ENCODE measurements at places on chromosomes 3 and 15.

DNA sequence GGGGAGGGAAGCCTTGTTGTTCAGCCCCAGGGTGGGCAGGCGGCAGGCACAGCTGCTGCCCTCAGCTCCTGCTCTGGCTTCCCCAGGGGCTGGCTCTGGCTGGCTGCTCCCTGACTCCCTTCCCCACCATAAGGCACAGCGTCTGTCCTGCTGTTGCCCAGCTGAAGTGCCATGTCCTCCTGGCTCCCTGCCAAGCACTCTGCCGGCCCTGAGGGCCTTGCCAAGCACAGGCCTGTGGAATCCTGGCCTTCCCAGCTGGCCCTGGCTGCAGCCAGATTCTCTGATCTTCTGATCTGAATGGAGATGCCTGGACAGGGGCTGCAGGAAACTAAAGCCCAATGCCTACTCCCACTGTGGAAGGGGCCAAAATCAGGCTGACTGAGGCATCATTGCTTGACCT lies 1.1 kb downstream of the IQCF6 start:
- peak; percentile 4 for DNase-seq

DNA sequence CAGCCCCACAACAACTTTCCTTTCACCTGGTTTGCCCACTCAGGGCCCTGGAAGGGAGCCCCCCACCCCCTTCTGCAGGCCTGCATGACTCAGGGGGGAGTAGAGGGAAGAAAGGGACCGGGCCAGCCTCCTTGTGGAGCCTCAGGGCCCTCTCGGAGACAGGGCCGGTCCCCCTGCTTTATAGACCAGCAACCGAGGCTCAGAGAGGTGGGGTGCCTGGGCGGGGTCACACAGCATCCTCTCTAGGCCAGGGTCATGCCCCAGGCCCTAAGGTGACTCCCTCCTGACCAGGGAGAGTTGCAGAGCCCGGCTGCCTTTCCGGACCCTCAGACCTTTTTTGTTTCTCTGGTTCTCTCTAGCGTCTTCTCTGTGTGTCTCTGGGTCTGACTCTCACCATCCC lies 211.3 kb downstream of the TBC1D2B start:
- no peak for DNase-seq

- DNase-seq, result peak; percentile 58
Measured at GRCh38 chr15:89912145-89912673, 543 bp downstream of the ARPIN start.

GRCh38 chr3:46114323-46114988 lies 87.2 kb upstream of the XCR1 start:
- peak; percentile 39 for DNase-seq

DNA sequence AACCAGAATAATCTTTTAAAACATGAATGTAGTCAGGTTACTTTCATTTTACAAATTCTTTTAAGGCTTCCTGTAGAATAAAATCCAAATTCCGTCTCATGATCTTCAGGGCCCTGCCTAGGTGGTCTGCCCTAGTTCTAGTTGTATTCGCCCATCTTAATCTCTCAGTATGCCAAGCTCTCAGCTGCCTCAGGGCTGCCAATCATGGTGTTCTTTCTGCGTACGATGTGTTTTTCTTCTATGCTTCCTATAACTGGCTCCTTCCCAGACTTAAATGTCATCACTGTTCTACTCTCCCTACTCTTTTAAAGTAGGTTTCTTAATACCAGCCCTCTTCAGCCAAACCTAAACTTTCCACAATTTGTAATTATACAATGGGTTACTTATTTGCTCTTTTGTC lies 107.4 kb downstream of the GREM1 start:
- DNase-seq, result no peak

DNA sequence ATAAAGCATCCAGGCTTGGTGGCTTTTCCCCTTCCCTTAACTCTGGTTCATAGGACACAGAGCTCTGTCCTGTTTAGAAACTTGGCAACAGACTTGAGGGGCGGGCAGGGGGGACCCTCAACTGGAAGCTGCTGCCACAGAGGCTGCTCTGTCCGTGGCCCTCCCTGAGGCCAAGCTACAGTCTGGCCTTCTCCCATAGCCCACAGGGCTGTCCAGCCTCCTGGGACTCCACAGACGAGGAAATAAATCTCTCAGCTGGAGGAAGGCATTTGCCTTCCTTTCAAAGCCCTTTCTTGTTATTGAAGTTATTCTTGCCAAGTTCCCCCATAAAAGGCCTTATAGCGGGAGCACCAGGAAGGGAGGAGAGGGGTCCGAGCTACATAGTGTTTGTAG lies 248.8 kb upstream of the TPM1 start:
- no peak for DNase-seq

DNA sequence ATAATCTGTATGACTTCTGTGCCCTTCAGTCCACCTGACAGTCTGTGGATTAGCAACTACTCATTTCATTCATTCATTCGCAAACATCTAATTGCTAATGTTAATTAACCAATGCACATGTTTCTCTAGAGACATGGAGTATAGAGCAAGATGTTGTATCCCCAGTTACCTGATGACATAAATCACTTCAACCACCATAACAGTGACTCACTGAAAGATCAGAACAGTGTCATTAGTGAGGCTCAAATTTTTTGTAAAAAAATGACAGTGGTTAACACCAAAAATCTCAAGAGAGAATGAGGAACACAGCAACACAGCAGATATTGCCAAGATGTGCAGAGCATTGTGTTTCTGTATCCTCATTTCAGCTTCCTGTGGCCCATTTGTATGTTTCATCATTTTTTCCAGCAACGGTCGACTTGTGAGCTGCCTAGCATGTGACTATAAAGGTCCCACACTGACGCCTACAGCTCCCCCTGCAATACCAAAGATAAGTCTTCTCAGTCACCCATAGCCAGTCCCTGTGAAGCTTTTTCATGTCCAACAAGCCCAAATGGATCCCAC lies 3.7 kb upstream of the PLD1 start:
- DNase-seq, result no peak

- no peak for DNase-seq
Measured at GRCh38 chr15:35665896-35666536, 120.1 kb upstream of the DPH6 start.

DNA sequence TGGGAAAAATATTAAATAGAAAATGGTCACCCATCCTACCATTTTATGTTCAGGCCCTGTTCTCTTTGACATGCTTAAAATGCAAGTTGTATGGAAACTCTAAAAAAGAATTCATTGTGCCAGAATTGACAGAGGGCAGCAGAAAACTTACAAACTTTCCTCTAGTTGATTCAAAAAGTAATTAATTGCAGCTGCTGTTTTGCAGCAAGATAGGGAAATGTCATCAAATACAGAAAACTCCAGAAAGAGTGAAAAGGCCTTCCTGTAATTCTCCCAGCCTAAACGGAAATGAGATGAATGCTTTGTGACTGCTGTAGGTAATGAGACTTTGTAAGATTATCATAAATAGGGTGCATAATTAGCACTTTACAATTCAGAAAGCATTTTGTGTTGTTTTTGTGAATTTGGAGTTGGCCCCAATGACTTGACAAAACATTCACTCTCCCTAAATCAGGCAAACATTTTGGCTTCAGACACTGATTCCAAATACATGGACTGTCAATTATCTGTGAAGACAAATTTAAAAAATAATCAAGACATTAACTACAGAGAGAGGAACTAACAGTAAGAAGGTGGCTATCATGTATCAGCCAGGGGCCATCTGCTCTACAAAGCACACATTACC lies 861.8 kb downstream of the SQOR start:
- DNase-seq, result no peak

GRCh38 chr3:107271787-107272387 lies 105.4 kb upstream of the CCDC54 start:
- peak; percentile 64 for DNase-seq

DNA sequence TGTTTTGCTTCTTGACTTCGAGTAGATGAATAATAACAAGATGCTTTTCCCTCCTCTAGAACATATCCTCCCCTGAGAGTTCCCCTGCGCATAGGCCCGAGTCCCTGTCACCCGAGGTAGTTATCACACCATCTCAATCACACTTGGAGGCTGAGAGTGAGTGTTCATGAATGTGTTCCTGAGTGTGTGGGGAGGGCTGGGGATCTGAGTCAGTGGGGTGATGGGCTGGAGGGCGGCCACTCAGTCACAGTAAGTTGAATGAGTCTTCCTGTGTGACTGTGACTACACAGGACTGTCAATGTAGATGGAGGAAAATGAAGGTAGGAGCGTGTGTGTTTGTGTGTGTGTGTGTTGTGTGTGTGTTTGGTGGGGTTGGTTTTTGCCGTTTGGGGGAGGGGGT lies 71.0 kb downstream of the SETD5 start:
- DNase-seq, result no peak

DNA sequence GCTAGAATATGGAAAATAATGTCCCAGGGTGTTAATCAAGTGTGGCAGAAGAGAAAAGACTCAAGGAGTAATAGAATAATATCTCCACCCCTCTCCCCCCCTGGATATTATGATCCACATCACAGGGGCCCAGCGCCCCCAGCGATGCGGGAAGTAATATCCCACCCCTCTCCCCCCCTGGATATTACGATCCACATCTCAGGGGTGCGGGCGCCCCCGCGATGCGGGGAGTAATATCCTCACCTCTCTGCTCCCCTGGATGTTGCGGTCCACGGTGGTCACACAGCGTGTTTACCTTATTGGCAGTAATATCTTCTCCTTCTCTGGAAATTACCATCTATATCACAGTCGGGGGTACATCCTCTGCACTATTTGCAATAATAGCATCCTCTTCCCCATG lies 97.1 kb upstream of the OSBPL11 start:
- no peak for DNase-seq

DNA sequence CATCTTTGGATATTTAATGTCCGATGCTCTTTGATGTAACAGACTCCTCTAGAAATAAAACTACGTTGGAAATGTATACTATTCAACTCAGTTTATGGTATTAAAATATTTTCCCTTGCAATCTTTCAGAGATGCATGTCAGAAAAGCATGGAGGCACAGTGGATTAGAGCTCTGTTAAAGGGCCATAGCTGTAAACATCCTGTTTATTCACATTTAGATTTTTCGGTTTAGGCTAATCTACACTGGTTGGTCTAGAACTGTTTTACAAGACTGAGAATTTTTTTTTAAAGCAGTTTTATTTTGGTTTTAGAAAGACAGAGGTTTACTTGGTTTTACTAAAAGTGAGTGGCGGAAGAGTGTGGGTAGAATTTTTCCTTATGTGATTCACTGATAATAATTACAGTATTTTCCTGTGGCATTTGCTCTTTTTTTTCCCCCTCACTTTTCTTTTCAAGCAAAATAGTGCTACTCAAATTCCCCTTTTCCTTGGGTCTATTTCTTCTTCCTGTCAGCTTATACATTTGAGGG lies 132.1 kb downstream of the IL1RAP start:
- DNase-seq, result no peak

GRCh38 chr3:35932995-35933394 lies 293.7 kb downstream of the ARPP21 start:
- DNase-seq, result no peak

DNA sequence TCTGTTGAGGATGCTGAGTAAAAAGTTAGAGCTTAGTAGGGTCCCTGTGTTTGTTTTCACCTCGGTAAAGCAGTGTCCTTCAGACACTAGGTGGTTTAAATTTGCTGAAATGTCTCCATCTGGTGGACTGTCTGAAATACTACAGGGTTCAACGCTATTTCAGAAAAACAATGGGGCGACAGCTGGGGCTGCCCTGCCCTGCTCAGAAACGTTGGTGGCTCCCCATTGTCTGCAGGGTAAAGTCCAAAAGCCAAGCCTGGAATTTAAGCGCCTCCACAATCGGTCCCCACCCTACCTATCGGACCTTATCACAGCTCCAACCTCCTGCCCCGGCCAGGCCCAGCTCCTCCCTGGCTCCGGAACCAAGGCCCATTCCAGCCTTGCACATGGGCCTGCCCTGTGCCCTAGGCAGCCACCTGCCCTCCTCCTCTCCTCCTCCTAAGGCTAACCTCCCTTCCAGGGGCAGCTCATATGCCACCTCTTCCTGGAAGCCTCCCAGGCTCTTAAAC lies 4.3 kb upstream of the TSEN2 start:
- peak; percentile 69 for DNase-seq

DNA sequence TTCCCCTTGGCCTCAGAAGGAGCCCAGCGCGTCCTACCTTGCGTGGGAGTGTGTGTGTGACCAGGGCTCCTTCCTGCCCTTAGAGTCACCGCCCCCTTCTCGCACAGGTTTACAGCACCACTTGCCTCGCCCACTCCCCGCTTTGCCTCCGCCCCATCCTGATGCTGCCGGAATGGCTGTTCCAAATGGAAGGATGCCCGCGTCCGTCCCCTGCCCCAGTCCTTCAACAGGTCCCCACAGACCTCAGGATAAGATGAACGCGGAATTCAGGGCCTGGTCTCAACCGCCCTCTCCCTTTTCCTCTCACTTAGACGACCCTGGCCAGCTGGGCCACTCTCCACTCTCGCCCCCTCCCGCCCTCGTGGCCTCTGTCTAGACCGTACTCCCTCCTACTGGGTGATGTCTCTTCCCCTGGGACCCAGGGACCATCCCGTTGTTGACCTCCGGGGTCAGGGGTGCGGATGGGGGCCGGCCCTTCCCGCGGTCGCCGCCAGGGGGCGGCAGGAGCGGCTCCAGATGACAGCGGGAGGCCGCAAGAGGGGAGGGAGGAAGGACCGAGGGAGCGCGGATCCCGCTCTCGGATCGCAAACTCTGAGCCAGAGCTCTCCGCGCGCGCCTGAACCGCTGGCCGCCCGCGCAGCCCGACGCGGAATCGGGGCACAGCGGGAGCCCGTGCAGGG lies at the start of gene THSD4:
Gene THSD4 (plus strand): TSS at position 585 of the 680 bp plus-strand sequence.
- DNase-seq, result no peak

- DNase-seq, result no peak
Measured at GRCh38 chr3:151174351-151174750, 28.7 kb downstream of the GPR171 start.

GRCh38 chr15:87653646-87654045 lies 602.9 kb downstream of the NTRK3 start:
- DNase-seq, result no peak

DNA sequence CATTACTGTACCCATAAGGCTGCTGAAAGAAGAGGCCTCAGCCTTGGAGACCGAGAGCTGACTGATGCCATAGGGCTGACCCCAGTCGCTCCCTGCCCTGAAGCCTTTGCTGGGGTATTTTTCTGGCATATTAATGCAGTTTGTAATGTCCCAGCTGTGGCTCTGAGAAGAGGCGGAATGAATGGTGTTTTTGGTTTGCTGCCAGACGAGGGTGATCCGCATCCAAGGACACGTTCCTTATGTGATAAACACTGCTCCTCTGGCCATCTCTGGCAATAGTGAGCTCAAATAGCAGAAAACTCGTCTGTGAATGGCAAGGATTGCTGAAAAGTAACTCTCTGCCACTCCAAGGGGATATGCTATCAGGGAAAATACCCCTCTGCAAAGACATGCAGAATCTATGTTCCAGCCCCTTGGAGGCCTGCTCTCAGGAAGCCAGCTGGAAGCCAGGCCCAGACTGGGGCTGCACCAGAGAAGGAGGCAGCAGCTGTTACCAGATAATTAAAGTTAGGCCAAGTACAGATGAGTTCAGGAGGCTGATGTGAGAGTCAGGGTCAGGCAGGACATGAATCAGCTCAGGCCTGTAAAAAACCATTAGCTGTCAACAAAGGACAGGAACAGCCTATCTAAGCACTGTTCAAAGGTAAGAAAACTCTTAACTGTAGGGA lies 28.9 kb upstream of the KLHL6 start:
- DNase-seq, result no peak

GRCh38 chr15:90143166-90143655 lies 40.9 kb upstream of the IDH2 start:
- DNase-seq, result peak; percentile 39
